Stimulated activated CD4-positive, alpha-beta T cell treated with anti-CD3 and anti-CD28 coated beads, Interleukin-4, amount 100 ng/mL, for 1 hour (primary cell): ENCODE measurements at places on chromosomes 6 and 20.
A peak's percentile ranks its signal among the peaks of the same experiment; 100 is the strongest.

DNA sequence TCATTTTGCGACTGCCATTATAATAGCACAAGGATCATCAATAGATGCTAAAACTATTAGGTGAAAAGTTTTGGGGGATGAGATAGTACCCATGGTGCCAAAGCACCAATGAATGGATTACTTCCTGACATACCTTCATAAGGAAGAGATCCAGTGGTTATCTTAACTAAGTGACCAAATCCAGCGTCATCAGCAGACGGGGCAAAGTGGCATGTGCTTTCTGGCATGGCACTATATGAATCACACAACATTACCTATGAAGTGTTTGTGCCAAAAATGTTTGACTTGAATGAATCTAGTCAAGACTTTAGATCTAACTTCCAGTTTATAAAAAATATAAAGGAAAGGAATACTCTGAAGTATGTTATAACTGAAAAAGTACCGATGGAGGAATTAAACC is 10.8 kb downstream of the TRIM26 start:
- no peak for DNase-seq

DNA sequence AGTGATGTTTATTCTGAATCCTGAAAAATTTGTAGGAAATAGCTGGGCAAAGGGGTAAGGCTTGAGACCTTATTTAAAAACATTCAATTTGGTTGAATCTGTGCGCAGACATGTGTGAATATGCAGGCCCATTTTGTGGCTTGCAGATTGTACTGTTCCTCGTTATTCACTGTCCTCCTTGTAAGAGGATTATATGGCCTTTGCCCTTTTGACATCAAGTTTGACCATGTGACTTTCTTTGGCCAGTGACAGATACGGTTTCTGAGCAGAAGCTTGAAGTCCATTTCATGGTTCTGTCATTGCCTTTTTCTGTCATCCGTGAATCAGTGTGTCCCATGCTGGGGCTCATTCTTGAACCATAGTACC is 13.4 kb downstream of the AFDN start:
- DNase-seq, result no peak

- no peak for DNase-seq
Measured at GRCh38 chr20:15623215-15623614, 950.0 kb downstream of the KIF16B start.

- no peak for DNase-seq
Measured at GRCh38 chr6:88426005-88426404, 259.9 kb upstream of the CNR1 start.

DNA sequence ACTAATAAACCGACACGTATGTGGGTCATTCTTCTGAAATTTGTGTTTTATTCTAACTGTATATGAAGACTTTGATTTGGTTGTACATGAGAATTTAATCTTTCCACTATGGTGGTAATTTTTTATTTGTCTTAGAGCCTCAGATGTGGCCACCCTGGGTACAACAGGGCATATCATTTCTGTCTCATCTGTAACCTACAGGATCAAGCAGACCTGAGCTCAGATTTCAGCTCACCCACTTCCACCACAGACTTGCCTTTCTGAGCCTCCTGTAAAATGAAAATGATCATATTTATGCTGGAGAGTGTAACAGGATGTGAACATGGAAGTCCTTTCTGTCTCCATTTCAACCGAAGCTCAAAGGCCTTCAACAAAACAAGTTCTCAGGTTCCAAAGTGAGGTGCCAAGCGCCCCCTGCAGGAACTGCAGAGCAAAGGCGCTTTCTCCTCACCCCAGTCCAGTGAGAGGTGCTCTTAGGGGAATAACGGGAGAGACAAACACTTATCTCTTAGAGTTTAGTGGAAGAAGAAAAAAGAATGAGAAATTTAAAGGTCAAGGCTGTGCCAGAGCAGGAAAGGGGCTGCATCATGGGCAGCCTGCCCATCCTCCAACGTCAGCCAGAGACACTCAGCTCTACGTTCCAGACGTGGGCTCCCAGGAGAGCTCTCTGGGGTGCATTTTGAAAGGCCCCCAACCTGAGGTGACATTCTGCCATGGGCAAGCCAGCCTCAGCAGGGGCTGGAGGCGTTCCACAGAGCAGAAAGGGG is 23.0 kb upstream of the CD24 start:
- DNase-seq, result peak; percentile 46

DNA sequence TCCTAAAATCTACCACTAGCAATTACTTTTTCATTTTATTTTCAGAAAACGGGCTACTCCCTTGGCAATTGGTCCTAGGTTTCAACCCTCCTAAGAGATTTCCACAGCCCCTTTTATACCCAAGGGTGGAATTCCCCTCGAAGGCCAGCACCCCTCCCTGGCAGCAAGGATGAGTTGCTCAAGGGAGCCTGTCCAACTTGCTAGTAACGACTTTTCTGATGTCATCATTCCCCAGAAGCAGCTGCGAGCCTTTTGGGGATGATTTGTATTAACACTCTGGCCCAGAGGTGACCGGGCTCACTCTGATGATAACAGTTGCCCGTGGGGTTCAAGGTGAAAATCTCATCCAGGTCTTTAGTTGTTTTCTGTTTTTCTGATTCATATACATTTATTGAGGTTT is 30.7 kb upstream of the NAA20 start:
- DNase-seq, result no peak

- no peak for DNase-seq
Measured at GRCh38 chr6:2812695-2813094, 29.0 kb downstream of the SERPINB1 start.

DNA sequence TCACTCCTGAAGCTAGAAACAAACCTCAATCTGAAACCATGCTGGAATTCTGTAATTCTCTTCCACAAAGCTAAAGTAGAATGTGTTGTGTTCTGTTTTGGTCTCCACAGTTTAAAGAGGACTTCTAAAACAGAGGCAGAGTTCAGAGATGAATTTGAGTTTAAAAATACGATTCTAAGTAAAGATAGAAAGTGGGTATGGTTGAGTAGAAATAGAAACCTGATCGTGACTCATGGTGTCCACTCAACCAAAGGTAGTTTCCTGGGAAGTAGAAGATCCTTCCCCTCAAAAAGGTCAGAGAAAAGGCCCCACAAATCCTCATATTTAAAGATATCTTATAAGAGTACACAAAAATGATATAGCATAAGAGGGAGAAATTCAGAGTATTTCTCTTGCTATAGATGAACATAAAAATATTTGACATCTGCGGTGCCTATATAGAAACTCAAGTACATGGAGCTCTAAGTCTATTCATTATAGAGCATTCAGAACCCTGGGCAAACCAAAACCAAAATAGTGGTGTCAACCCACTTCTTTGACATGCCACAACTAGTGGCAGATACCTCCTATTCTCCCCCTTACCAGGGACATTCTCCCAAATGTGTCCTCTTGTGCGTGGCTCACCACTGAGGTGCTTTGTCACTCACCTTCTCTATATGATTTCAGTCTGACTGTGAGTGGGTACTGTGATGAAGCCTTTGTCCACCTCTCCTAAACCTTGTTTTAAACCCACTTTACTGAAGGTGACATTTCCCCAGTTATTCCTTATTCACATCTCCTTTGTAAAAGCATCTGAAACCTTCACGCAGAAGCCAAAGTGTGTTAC is 84.5 kb downstream of the PLCB1 start:
- DNase-seq, result no peak

- no peak for DNase-seq
Measured at GRCh38 chr20:3461211-3461771, 9.5 kb upstream of the ATRN start.

DNA sequence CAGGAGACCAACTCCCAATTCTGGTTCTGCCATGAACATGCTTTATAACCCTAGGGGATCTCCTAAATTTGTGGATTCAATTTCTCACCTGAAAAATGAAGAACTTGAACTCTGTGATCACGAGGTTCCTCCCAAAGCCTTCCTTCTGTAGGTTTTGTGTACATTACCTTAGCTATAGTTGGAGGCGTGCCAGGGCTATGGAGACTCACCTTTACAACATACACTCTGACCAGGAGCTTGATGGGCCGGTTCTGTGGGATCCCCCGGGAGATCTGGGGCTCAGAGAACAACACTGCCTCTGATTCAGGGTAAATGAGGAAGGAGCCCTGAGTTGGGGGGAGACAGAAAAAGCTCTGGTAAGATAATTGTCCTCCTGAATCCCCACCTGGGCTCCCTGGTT is 34.1 kb downstream of the ERGIC3 start:
- no peak for DNase-seq

DNA sequence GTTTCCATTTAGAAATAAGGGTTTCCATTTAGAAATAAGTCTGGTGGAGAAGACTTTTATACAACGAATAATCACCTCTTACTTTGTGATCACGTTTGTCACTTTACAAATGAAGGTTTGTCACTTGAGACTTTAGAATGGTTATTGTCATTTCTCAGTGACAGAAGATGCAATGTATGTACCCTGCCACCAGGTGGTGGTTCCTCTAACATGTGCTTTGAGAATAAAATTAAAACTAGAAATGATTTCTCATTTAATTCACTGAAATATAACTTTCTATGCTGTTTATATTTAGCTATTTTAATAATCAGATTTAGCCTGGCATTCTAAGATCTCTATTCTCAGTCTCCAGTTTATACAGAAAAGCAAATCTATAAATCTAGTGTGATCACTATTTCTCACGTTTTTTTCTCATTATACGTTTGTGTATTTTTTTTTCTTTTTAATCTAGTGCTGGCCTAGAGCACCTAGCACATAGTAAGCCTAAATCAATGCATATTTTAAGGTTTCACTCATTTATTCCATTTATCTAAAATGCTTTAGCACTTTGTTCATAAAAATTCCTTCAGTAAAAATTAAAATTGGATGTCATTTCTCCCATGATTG is 57.4 kb upstream of the TFAP2D start:
- no peak for DNase-seq

DNA sequence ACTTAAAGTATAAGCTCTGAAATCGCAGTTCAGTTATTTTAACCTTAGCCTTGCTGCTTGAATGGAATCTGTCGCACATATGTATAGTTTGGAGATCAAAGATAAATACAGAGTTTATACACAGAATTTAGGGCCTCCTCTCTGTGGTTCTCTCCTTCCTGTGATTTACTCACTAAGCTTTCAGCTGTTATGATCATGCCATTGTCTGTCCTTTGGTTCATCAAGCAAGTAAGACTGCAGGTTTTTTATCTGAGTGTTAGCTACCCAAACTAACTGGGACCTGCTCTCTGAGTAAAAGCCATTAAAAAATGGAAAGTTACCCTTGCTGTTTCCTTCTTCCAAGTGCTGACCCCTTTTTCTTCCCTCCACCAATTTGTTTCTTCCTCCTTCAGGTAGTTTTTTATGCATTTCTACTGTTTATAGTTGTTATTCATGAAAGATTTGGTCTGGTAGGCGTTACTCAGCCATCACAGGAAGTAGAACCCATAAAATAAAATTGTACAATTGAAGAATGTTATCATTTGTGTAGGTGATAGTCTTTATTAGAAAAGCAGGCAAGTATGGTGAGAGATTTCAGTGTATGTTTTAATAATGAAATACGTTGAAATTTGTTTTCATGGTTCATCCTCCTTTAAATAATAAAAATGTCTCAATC is 33.7 kb upstream of the SUMO4 start:
- DNase-seq, result no peak

DNA sequence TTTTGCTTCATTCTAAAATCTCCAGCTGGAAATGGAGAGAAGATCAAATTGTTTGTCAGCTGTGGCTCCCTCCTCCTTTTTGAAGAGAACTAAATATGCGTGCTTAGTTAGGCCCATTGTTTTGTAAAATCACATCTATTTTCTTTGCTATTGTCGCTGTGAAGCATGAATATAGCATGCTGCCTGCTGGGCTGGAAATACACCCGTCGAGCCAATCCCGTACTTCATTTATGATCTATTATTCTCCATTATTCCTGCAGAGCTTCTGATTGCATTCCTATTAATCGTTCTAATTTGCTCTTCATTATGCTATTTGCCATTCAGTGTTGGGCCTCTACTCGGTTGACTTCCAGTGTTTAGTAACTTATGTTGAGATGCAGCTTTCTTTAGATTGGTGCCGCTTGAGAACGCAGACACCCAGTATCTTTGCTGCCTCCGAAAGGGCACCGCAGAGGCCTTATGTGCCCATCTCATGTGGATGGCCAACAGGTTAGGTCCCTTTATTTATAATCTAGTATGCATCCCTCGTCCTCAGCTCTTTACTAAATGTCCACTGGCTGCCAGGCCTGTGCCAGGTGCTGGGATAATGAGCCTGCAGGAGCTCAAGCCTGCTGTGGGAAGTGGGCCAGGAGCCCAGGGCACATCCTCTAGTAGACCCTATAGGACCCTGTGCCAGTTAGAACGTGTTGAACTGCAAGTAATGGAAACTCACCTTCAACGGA is 45.6 kb downstream of the FAM50B start:
- no peak for DNase-seq

DNA sequence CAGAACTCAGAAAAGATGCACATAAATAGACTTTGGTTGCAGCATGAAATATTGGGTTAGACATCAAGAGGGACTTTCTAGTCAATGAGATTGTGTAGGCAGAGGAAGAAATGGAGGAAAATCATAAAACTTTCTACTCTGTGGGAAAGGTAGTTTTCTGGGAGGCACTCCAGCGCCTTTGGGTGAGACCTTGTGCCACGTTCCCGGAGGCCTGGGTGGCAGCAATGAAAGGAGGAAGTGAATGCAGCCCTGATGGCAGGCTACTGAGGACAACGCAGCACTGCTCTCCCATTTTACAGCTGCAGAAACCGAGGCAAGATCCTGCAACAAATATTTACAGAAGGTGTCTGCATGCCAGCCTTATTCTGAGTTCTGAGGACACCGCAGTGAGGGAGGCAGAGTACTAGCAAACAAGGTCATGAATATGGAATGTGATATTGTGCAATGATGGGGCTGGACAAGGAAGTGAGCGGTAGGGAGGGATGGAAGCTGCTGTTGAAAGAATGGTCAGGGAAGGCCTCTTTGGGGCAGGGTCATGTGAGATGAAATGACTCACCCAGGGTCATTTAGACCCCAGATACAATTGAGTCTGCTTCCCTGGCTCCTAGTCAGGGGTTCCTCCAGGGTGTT is 159.1 kb downstream of the TFAP2C start:
- no peak for DNase-seq

DNA sequence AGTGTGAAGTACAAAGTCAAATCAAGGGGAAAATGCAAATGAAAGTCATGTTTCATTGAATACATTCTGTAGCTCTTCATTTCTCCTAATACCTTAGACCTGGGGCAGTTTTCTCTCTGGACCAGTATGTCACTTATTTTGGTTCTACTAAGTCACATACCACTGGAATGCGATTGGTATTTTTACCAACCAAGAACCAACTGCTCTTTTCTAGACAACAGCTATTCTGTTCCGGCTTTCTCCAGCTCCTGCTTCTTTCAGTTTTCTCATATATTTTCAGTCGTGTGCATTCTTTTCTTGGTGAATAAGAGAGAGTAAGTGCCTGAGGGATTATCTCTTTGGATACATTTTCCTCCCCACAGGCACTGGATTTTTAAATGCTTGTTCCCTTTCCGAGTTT is 39.2 kb upstream of the SPACA1 start:
- no peak for DNase-seq
